Peyer's patch (tissue), 4 donors: ENCODE measurements at places on chromosomes 6 and 20. TPM values are rescaled to one million over a fixed set of nuclear protein-coding genes. Genes with fewer than 3 reads are reported as not detected.

- DNase-seq, result no peak
These were observed 84.5 kb downstream of the NRN1 start for GRCh38 chr6:5922230-5922629.

DNA sequence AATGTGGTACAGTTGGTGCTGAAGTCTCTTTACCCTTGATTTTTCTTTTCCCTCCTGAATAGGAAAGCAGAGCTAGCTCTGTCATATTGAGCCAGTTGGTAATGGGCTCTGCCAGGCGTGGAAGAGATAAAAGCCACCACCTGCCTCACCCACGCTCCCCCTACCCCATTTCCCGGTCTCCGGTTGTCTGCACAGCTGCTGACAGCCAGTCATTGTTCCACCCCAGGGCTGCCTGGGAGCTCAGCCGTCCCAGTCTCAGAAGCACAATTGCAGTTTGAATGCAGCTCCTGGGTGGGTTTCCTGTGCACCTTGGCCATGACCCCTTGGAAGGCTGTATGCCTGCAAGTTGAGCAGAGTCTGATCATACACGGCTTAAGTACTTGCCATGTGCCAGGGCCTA, 675.2 kb upstream of the FLRT3 start:
- no peak for DNase-seq

GRCh38 chr6:44631968-44632367, 244.5 kb downstream of the CDC5L start:
- DNase-seq, result no peak

DNA sequence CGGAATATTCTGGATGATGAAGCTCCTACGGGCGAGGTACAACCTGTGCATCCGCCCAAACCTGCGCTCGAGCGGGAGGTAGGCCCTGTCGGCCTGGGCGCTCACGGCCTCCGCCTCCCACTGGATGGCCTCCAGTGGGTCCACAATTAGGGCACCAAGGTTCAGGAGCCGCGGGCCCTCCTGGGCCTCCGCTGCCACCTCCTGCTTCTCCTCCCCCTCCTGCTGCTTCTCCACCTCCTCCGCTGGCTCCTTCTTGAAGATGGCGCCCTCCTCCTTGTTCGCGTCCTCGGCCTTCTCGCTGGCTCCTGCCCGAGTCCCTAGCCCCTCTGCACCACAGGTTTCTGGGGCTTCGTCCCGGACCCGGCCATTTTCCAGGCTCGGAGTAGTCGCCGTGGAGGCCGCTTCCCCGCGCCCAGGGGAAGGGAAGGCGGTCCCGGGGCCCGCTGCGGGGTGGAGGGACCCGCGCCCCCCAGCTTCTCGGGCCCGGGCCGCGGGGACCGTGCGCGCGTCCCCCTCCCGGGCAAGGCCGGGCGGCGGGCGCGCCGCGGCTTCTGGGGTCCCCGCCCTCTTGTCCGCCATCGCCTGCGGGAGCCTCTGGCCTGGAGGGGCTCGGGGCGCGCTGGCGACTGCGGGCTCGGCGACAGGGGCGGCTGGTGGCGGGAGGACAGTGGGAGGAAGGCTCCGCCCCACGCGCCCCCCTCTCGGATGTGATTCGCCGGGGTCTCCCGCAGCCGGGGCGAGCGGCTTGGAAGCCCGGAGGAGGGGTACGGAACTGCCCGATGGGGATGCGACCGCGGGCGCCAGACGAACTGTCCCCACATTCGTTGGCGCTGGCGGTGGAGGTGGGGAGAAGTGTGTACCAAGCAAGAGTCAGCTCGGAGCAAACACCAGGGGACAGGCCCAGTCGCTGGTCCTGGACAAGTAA, 17.6 kb downstream of the PLAGL2 start:
- DNase-seq, result peak; percentile 54

- DNase-seq, result no peak
These were observed 455.7 kb downstream of the PLCB1 start for GRCh38 chr20:8587810-8588209.

DNA sequence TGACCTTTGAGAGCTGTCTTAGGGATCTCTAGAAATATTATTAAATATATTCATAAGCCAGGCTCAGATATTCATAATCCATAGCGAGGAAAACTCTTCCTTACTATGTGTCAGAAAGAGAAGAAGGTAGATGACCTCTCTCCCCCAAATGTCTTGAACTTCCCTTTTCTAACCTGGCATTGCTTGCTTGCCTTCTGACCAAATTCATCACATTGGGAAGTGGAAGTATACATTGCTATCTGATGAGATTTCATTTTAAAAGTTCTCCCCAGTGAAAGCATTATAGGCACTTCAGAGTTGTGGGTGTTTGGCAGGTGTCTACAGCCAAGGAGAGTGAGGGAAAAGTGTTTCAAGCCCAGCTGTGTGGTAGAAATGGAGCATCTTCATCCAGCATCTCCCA, 197.3 kb downstream of the ZFAND3 start:
- DNase-seq, result no peak

GRCh38 chr6:7155871-7156579, 48.3 kb downstream of the RREB1 start:
- no peak for DNase-seq

- DNase-seq, result no peak
These were observed 218.7 kb downstream of the HDGFL1 start for GRCh38 chr6:22788038-22788437.

DNA sequence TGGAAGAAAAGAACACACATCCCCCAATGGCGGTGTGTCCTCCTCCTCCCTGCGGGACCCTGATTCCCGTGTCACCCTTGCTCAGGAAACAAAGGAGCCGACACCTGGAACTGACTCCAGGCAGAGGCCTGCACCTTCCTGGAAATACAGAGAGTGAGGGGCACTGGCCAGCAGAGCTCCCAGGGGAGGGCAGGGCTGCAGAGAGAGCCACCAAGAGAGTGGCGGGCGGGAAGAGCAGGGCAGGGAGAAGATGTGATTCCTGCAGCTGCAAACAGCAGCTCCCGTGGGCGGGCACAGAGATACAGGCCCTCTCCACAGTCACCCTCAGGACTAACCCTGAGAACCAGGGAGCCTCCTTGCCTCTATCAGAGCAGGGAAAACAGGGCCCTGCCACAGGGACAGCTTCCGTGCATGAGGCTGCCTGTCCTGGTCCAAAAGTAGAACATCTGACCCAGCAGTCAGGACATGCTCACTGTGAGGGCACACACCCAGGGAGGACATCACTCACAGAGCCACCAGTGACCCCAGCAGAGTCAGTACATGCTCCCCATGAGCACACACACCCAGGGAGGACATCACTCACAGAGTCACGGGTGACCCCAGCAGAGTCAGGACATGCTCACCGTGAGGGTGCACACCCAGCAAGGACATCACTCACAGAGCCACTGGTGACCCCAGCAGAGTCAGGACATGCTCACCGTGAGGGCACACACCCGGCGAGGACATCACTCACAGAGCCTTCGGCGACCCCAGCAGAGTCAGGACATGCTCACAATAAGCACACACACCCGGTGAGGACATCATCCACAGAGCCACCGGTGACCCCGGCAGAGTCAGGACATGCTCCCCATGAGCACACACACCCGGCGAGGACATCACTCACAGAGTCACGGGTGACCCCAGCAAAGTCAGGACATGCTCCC, 193.1 kb downstream of the DLL1 start:
- no peak for DNase-seq

Gene TRIM15
- total RNA-seq, result 81.8 TPM

Gene SNAP91
- total RNA-seq, result 0.95 TPM

GRCh38 chr6:27406085-27406484, 17.5 kb downstream of the ZNF391 start:
- DNase-seq, result no peak

- no peak for DNase-seq
These were observed 57.8 kb upstream of the TAGAP start for GRCh38 chr6:159102373-159103160.
